ENCODE measurements at places on chromosomes 6 and 20.

DNA sequence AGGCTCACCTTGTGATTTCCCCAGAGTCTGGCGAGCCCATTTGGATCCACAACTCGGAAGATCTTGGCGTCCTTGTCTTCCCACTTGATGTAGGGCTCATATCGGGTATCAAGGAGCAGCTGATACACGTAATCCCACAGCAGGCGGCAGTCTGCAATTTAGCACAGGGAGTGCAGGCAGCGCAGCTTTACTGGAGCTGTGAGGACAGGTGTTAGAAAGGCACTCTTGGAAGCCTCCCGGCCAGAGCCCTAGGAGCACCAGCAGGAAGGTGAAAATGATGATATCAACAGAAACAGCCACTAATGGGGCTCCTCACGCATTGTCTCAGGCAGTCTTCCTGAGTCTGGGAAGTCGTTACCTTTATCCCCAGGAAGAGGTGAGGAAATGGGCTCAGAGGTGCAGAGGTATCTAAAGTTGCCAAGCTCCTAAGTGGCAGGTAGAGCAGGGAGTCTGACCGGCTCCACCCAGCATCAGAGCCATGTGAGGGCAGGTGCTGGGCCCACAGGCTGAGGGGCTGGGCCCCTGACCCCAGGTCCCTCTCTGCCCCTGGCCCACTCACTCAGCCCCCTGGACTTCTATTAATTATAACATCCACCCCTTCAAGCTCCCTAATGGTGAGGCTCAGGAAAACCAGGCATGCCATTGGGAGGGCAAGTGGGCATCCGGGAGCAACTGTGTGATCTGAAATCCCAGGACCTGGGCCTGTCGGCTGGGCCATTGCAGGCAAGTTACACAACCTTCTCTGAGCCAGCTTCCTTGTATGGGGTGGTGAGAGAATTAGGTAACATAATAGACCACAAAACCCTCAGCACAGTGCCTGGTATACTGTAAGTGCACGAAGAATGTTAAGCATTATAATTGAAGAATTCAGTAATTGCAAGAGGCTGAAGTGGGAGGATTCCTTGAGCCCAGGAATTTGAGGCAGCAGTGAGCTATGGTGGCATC lies 18.3 kb downstream of the ETV7 start:
- peak; percentile 85 for DNase-seq

DNA sequence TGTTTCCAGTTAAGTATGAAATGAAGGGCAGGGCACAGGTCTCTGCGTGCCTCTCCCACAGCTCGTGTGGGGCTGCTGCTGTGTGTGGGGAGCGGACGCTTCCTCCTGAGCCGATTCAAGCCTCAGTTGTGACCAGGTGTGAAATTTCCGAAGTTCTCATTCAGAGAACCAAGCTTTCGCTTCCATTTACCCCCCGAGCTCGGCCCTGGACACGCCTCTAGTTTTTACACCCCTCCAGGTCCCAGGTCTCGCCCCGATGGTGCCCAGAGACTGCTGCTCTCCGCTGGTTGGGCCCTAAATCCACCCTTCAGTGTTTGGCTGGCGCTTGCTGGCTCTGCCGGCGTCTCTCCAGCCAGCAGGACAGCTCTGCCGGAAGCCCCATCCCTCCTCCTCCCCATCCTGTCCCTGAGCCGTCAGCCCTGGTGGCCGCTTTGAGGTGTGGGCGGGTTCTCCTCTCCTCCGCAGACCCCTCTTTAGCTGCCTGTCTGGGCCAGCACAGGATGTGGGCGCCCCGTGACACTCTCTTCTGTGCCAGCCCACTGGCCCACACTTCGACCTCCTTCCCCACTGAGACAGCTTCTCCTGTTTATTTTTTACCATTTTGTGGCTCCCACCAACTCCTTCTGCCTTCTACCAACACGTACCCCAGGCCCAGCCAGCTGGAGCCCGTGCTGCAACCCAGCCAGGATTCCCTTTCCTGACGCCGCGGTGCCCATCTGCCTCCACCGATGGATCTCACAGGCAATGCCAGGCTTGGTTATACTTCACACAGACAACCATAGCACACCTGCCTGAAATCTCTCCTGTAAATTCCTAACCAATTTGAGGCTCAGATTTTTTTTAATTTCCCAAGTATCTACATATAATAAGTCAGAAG lies 142.8 kb downstream of the DLL1 start:
- DNase-seq = no peak

DNA sequence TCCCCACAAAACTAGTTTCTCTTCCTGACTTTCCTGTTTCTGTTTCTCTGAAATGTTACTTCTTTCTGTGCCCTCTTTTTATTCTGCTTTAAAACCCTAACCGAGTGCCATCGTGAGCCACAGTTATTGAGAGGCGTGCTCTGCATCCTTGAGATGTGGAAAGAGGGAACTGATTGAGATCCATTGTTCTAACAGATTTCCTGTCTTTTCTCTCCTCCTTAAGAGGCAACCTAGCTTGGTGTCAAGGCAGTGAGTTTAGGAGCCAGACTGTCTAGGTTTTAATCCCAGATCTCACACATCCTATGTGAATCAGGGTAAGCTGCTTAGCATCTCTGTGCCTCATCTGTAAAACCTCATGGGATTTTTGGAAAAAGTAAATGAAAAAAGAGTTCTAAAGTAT lies 57.5 kb downstream of the SNX9 start:
- no peak for DNase-seq

- DNase-seq = no peak
Measured at GRCh38 chr6:124872361-124873065, 89.7 kb upstream of the RNF217 start.

GRCh38 chr6:41663568-41663967 lies 25.3 kb downstream of the MDFI start:
- no peak for DNase-seq

All from cardiac fibroblast (primary cell).